ENCODE measurements at places on chromosomes 13 and 19.

GRCh38 chr13:110326263-110326904, 19.3 kb downstream of the COL4A2 start:
- DNase-seq: no peak

- DNase-seq: no peak
Measured at GRCh38 chr19:10887616-10888367, 16.4 kb downstream of the CARM1 start.

DNA sequence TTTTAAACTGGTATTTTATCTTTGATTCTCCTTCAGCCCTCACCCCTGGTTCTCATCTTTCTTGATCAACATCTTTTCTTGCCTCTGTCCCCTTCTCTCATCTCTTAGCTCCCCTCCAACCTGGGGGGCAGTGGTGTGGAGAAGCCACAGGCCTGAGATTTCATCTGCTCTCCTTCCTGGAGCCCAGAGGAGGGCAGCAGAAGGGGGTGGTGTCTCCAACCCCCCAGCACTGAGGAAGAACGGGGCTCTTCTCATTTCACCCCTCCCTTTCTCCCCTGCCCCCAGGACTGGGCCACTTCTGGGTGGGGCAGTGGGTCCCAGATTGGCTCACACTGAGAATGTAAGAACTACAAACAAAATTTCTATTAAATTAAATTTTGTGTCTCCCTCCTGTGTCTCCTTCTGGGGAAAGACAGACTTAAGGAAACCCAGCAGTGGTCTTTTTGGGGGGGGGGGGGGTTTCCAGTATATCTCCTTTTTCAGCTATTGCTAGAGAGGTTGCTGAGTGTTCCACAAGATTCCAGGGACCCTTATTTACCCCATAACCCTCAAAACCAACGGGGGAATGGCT, 1.5 kb upstream of the RAD23A start:
- no peak for DNase-seq

DNA sequence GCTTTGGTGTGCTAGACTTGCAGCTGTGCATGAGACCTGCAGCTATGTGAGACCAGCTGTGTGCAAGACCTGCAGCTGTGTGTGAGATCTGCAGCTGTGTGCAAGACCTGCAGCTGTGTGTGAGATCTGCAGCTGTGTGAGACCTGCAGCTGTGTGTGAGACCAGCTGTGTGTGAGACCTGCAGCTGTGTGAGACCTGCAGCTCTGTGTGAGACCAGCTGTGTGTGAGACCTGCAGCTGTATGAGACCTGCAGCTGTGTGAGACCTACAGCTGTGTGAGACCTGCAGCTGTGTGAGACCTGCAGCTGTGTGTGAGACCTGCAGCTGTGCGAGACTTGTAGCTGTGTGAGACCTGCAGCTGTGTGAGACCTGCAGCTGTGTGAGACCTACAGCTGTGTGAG, 6.7 kb upstream of the DCUN1D2 start:
- no peak for DNase-seq

DNA sequence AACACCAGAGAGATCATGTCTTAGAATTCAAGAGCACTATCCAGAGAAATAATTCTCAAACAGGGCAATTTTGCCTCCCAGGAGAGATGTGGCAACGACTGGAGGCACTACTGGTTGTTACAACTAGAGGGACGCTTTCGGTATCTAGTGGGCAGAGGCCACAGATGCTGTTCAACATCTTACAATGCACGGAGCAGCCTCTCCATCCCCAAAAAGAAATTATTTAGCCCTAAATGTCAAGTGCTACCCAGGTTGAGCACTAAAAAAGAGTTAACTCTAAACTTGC, 78.6 kb downstream of the ABCC4 start:
- no peak for DNase-seq

GRCh38 chr13:39776439-39776838, 121.0 kb downstream of the COG6 start:
- no peak for DNase-seq

GRCh38 chr19:8004723-8005513, 523 bp downstream of the ELAVL1 start:
- DNase-seq: no peak

GRCh38 chr19:3832001-3832400, 36.8 kb downstream of the ZFR2 start:
- no peak for DNase-seq

DNA sequence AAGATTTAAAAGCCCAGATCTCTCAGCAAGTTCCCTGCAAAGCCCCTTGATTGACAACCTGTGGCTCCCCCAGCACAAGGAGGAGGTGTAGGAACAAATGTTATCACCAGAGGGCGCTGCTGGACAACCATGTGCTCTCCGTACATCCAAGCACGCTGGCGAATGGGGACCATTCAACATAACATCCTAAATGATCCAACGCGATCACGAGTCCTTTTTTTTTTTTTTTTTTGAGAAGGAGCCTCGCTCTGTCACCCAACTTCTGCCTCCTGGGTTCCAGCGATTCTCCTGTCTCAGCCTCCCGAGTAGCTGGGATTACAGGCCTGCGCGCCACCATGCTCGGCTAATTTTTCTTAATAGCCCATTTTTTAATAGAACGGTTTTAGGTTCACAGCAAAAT, 52.0 kb downstream of the NWD1 start:
- DNase-seq: peak; percentile 30

DNA sequence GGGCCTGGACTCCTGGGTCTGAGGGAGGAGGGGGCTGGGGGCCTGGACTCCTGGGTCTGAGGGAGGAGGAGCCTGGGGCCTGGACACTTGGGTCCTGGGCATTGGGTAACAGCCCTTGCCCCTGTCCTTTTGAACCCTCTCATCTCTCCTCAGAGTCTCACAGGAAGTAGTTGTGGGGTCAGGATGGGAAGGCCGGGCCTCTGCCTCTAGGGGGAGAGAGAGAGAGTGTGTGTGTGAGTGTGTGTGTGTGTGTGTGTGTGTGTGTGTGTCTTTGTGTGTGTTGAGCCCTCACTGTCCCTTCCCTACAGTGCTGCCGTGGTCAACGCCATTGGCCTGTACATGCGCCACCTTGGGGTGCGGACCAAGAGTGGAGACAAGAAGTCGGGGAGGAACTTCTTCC, 10.9 kb downstream of the ARHGEF1 start:
- no peak for DNase-seq

DNA sequence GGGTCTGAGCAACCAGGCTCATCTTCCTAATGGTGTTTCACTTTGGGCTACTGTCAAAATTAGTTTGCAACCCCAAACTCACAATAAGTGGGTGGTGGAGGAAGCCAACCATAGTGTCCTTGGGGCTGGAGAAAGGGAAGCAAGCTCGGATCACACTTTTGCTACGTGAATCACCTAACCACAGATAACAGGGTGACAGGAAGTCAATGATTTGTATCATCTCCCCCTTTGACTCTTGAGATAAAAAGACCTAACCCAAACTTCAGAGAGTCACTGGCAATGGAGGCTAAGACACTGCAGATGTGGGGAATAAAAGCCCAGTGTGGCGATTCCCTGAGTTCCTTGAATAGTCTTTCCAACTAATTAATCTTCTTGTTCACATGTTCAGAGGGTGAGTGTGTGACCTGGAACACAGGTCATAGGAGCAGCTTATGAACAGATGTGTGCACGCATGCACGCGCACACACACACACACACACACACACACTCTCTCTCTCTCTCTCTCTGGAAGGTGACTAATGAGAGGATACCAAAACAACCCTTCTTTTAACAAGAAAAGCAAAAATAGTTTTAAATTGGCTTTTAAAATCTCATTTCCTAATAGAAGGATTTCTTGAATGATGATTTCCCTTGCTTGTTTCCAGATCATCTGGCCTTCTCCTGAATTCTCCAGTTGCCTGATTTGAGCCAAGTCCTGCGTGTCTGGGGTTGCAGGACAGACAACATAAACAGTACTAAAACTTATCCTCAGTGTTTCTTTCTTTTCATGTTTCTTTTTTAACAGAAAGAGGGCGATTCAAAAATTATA, 21.2 kb upstream of the DOCK9 start:
- no peak for DNase-seq

DNA sequence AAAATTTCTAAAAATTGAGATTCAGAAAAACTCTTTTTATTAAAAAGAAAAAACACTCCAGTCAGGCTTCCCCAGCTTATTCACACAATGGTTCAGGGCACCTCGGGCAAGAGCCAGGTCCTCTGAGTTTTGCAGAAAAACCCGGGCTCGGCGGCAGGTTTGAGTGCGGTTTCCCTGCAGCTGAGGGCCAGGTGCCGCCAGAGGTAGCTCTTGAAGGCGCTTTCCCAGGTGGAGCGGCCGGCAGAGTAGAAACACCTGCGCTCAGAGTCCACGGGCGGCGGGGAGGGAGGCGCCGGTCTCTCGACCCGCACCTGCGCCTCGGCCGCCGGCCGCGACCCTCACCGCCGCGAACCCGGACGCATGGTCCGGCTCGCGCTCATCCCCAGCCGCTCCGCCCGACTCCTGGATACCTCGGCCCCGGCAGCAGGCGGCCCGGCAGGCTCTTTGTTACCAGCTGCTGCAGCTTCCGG, 444 bp downstream of the PROSER1 start:
- DNase-seq: no peak

DNA sequence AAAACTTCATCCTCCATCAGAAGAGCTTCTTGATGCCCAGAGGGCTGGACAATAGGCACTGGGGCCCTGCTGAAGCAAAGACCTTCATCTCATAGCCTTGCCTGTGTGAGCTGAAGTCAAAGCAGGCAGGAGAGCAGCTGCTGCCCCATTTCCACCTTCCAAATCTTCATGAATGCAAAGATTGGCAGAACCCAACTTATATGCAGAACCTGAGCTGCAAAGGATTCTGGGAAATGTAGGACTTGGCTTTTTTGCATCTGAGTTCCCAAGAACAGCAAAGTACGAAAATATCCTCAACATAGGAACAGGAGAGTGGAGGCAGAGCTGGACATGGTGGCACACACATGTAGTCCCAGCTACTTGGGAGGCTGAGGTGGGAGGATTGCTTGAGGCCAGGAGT, 30.8 kb downstream of the CKM start:
- no peak for DNase-seq

- peak; percentile 21 for DNase-seq
Measured at GRCh38 chr19:14375055-14375581, 6.1 kb upstream of the ADGRE5 start.
